Activated T-helper 1 cell treated with anti-CD3 and anti-CD28 coated beads, Interleukin-2, amount 50 U/mL, for 16 hours (primary cell): ENCODE measurements at places on chromosomes 2 and 18.

- DNase-seq: no peak
Measured at GRCh38 chr2:233789554-233789953, 11.4 kb downstream of the MROH2A start.

DNA sequence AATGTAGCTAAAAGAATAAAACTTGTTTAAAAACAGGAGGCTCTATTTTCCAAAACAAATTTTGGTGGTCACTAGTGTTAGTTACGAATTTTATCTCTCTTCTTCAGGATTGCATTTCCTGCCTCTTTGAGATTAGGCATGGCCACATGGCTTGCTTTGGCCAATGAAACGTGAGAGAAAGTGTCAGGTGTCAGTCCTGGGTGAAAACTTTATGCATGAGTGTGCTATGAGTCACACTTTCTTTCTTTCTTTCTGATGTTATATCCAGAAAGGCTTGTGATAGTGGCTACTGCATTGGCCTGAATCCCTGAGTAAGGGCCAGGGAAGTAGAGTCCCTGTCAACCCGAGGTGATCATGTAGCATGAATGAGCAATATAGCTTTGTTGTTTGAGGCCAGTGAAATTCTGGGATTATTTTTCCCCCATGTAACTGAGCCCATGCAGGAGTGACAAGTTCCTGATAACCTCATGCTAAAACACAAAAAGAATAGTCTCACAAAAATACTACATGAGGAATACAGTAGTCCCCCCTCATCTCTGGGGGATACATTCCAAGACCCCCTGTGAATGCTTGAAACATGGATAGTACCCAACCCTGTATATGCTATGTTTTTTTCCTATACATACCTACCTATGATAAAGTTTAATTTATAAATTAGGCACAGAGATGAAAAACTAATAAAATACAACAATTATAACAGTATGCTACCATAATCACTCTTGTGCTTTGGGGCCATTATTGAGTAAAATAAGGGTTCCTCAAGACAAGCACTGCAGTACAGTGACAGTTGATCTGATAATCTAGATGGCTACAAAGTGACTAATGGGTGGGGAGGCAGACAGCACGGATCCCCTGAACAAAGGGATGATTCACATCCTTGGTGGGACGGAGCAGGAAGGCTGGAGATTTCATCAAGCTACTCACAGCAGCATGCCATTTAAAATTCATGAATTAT, 109.5 kb downstream of the CDC42EP3 start:
- no peak for DNase-seq

GRCh38 chr2:114122930-114123329, 233.0 kb downstream of the ACTR3 start:
- no peak for DNase-seq

DNA sequence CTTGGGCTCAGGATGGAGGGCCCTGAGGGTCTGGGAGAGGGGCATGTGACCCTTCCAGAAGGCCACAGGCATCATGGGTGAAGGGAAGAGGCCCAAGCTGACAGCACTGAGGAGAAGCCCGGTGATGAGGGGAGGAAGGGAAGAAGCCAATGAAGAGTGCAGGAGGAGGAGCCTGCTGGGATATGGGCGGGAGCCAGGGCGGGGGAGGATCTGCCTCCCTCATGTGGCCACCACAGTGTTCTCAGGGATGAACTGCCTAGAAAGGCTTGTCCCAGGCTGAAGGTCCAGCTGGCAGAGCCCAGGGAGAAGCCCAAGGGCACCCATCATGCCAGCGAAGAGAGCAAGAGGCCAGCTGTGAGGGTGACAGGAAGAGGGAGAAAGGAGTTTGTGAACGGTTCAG, 24.6 kb upstream of the PLB1 start:
- DNase-seq: no peak

DNA sequence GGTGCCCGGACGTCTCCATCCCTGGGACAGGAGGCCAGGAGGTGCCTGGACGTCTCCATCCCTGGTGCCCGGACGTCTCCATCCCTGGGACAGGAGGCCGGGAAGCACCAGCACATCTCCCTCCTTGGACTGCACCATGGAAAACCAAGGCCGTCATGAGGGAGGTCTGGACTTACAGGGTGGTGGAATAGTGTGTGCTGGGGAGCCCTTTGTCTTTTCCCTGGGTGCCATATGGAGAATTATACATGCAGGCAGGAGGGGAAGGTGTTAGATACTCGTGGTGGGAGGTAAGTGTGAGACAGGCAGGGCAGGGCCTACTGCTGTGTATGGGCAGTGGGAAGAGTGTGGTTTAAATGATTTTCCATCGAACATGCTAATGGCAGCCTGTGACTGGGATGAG, 52.9 kb downstream of the RTP5 start:
- no peak for DNase-seq

DNA sequence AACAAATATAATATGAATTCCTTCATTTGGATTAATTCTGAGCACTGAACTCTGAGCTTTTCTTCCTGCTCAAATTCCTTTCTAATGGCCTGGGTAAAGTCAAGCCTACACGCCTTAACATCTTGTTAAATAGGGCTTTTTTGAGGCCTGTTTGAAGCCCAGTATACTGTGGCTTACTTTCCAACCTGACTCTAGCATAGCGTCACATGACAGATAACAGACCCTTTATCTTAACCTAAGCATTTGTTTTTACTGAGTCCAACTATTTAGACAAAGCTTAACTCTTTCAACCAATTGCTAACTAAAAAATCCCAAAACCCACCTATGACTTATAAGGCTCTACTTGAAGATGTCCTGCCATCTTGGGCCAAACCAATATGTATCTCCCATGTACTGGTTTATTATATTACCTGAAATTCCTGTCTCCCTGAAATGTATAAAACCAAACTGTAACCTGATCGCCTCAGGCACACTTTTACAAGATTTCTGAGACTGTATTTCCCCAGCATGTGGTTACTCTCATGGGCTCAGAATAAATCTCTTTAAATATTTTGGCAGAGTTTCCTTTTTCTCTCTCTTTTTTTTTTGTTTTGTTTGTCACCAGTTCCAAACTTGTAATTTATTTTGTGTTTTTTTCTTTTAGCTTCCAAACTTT, 271.1 kb upstream of the VWC2L start:
- no peak for DNase-seq

GRCh38 chr2:30358842-30359241, 88.2 kb upstream of the LCLAT1 start:
- no peak for DNase-seq

- DNase-seq: no peak
Measured at GRCh38 chr18:44682871-44683221, 2.2 kb downstream of the SETBP1 start.

- DNase-seq: no peak
Measured at GRCh38 chr18:7725897-7726296, 158.8 kb downstream of the PTPRM start.

- no peak for DNase-seq
Measured at GRCh38 chr2:239167766-239168444, 232.9 kb downstream of the HDAC4 start.

GRCh38 chr2:202129841-202130240, 56.8 kb downstream of the KIAA2012 start:
- DNase-seq: no peak

- DNase-seq: no peak
Measured at GRCh38 chr18:11578799-11579198, 30.6 kb upstream of the SLC35G4 start.

- DNase-seq: no peak
Measured at GRCh38 chr2:9797681-9798556, 45.4 kb upstream of the TAF1B start.

- DNase-seq: no peak
Measured at GRCh38 chr2:19358242-19359020, at the start of gene OSR1. TSS of gene OSR1 (minus strand) at chr2:19358623. CDS start at chr2:19353805, 4,818 bp downstream.

DNA sequence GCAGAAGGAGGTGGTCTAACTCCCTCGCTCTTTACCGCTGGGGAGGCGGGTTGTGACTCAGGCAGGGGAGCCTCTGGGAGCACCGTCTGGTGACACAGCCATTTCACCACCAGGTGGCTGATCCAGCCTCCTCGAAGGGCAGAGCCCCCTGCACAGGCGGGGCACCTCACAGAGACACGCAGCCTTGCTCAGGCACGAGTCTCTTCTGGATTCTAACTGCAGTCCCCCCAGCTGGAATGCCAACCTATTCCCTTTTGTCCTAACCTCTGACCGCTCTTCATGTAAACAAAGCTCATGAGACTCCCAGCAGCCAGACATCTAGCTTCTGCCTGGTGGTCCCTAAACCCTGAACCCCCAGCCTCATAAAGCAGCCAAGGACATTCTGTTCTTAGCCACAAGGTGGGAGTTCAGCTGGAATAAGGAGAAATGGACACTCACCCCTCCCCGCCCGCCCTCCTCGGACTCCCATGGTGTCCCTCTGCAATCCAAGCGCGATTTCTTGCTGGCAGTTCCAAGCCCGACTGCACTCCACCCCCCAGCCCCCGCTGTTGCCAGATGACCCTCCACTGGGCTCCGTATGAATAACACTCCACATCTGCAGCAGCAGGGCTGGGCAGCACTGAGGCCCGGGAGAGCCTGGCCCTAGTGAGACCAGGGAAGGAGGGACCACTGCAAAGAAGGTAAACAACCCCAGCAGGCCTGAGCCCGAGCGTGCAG, 84.3 kb downstream of the TNS1 start:
- no peak for DNase-seq

- no peak for DNase-seq
Measured at GRCh38 chr18:2114765-2115164, 456.5 kb downstream of the METTL4 start.

GRCh38 chr2:219551441-219552381, 7.9 kb downstream of the TMEM198 start:
- no peak for DNase-seq

DNA sequence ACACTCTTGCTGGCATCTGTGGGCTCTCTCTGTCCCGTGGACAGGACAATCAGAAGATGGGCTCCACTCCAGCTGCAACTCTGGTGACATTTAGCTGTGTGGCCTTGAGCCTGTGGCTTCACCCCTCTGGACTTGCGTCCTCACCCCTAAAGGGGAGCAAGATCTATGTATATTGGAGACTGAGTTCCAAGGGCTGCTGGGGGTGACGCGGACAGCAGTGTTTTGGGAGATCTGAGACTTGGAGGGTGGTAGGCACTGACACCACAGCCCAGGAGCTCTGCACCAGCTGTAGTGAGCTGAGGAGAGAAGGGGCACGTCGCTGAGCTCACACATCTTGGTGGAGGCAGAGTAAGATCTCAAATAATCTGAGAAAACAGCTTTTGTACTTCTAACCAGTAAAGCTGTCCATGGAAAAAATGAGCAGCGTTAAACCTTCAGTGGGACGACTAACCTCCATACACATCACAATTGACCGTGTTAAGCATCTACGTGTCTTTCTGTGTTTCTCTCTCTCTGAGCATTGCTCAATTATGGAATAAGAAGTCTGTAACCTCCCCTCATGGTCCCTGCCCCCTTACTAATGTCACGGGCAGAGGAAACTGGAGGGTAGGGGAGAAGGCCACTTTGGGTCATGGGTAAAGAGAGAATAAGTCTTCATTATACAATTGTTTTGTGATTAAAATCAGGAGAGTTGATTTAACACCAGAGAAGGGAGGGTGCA, 85.8 kb downstream of the SH3RF3 start:
- no peak for DNase-seq

GRCh38 chr2:75595541-75596395, 35.0 kb upstream of the EVA1A start:
- DNase-seq: no peak

GRCh38 chr18:44937960-44938719, 257.5 kb downstream of the SETBP1 start:
- no peak for DNase-seq

- no peak for DNase-seq
Measured at GRCh38 chr18:23927821-23928746, 86.5 kb upstream of the TTC39C start.

- DNase-seq: no peak
Measured at GRCh38 chr2:166239548-166239947, 111.7 kb upstream of the SCN1A start.
